SW 1271 (cell line): ENCODE measurements at places on chromosomes 2 and 18.

GRCh38 chr2:119668546-119668945 is 10.5 kb upstream of the TMEM177 start:
- DNase-seq = no peak

DNA sequence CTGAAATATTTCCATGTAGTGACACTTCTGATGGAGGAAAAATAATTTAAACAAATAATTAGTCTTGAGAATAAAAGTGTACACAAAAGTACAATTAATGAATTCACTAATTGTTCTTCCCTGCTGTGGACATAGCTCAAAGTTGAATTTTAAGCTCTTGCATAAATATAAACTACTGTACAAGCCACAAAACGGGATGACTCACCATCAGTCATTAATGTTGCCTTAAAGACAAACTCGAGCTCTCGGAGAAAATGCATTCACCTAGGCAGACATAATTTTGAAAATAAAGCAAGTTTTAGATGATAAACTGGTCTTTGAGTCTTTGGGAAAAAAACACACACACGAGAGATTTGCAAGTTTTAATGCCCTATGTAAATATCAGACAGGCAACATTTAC is 436.4 kb downstream of the ZNF521 start:
- no peak for DNase-seq

- DNase-seq = no peak
These were observed 16.6 kb downstream of the SP110 start for GRCh38 chr2:230203110-230203676.

GRCh38 chr2:88711897-88712296 is 20.4 kb downstream of the RPIA start:
- DNase-seq = no peak

GRCh38 chr18:24190590-24190989 is 51.7 kb downstream of the CABYR start:
- DNase-seq = no peak

GRCh38 chr2:58562276-58562675 is 321.2 kb upstream of the FANCL start:
- DNase-seq = no peak

GRCh38 chr2:33531549-33532059 is 55.2 kb downstream of the RASGRP3 start:
- DNase-seq = no peak

DNA sequence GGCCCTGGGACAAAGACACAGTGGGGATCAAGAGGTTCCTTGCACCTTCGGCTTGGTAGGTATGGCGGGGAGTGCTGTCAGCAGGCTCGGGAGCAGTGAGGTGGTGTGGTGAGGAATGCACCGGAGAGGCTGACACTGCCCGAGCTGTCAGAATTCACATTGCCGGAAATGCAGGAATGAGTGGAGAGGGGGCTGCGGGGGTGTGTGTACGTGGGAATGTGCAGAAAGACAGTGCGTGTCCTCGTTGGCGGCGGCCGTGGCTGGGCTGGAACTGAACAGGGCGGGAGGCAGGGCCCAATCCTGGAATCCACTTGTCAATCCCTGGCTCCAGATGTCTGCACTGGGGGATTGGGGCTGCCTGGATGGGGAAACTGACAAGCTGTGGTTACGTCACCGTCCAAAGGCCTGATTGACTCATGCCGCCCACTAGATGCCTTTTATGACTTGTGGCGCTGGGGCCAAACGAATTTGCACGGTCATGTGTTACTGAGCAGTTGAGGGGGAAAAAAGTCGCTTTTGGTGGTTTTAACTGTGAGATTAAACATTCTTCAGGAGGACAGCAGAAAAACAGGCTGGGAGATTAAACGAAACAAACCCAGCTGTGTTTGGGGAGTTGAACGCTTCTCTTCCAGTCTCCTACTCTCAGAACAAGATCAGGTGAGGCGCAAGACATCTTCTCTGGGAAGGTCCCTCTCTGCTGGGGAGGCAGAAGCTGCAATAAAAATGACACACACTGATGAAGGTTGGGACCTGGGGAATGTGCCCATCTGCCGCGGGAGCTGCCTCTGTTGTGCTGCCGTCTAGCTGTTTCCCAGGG is 189.4 kb upstream of the GLI2 start:
- no peak for DNase-seq

DNA sequence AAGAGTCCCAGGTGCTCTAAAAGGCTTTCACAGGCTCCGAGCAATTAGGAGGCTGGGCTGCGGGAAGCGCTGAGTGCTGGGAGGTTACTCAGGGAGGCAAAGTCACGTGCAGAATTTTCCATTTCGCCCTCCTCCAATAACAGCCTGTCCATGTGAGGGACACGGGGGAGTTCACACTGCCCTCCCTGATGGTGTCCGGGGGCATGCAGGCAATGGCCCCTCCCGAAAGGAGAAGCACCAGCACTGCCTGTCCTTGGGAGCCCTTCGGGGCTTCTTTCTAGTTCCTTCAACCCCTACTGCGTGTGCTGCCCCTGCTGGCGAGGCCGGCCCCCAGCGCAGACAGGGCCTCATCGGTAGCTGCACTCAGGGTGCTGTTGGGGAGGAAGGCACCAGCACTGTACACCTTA is 63.1 kb upstream of the HPCAL1 start:
- DNase-seq = no peak

GRCh38 chr2:152038441-152038958 is 60.3 kb downstream of the CACNB4 start:
- no peak for DNase-seq

DNA sequence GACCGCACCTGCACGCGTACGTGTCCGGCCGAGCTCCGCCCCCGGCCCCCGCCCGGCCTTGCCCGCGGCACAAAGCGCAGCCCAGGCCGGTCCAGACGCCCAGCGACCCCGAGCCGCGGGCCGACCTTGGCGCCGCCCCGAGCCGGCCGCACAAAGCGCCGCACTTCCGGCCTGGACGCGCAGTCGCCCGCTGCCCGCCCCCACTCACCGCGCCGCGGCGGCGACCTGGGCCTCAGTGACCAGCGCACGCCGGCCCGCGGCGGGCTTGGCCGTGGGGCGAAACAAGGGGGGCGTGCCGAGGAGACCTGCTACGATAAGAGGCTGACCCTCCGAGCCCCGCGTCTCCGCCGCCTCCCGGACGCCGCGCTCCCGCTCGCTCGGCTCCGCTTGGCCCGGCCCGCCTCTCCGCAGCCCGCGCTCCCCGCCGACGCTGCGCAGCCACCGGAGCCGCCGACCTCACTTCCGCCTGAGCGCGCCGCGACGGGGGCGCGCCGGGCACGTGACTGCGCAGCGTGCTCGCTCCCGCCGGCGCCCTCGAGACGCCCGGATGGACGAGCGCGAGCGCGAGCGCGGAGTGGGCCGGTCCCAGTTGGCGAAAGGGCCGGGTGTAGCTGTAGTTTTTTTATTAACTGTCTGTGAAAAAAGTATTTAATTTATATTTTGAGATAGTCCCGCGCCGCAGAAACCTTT is at the start of gene FAM168B:
FAM168B (minus strand) TSS at position 455 of the 690 bp plus-strand sequence. CDS start 10,814 bp downstream, outside the sequence.
- DNase-seq = peak; percentile 60

DNA sequence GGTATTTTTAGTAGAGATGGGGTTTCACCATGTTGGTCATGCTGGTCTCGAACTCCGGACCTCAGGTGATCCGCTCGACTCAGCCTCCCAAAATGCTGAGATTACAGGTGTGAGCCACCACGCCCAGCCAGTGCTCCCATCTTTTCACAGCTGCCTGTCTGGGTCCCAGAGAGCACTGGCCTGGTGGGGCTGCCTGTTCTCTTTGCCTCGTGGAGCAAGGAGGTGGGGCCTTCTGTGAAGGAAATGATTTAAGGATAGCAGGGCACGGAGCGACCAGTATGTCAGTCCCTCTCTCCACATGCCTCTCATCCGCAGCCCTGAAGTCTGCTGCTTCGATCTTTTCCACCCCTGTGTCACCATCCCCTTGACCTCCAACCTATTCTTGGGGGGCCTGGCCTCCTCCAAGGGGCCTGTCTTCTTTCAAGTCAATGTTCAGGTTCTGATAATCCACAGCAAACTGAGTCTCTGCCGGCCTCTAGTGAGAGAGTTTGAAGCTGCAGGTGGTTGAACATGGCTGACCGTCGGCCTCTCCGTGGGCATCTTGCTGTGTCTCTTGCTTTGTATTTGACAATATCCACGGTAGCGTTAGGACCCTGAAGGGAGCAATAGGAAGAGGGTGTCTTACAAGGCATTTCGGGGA is 28.2 kb upstream of the GIGYF2 start:
- no peak for DNase-seq

DNA sequence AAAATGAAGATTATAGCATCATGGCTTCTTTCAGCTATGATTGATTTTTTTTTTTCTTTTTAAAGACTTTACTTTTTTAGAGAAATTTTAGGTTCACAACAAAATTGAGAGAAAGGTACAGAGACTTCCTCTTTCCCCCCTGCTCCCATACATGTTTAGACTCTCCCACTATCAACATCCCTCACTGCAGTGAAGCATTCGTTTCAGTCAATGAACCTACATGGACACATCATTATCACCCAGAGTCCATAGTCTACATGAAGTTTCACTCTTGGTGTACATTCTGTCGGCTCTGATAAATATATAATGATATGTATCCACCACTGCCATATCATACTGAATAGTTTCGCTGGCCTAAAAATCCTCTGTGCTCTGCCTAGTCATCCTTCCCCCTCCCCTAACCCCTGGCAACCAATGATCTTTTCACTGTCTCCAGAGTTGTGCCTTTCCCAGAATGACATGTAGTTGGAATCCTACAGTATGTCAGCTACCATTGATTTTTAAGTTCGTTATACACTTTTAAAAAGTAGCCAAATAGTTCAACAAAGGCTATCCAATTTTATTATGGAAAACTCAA is 86.8 kb downstream of the GPD2 start:
- DNase-seq = no peak

DNA sequence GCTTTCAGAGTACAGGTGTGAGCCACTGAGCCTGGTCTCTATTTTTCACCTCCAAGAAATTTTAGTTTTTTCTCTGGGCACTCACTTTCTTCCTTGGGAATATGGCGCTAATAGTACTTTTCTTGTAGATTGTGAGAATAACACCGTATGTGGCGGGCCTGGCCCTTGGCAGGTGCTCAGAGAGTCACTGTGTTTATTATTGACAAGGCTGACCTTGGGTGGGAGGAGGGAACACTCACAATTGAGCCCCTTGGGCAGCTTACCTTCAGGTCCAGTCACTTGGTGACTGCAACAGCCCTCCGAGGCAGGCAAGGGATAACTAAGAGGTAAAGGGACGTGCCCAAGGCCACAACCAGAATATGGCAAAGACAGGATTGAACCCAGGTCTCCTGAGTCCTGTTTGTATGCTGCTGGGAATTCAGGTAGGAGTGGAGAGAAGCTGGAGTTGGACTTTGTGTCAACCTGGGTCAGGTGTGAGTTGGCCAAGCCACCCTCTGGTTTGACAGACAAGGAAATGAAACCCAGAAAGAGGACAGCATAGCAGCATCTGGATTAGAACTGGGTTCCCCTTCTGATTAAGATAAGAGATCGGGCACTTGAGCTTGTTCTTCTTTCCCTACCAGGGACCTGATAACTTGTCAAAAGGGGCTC is 2.8 kb upstream of the STK25 start:
- DNase-seq = no peak

- no peak for DNase-seq
These were observed 629.9 kb upstream of the ACVR2A start for GRCh38 chr2:147214914-147215313.

GRCh38 chr2:202718614-202719013 is 83.8 kb downstream of the FAM117B start:
- DNase-seq = peak; percentile 11

- no peak for DNase-seq
These were observed 33.8 kb upstream of the POU3F3 start for GRCh38 chr2:104820126-104820525.

DNA sequence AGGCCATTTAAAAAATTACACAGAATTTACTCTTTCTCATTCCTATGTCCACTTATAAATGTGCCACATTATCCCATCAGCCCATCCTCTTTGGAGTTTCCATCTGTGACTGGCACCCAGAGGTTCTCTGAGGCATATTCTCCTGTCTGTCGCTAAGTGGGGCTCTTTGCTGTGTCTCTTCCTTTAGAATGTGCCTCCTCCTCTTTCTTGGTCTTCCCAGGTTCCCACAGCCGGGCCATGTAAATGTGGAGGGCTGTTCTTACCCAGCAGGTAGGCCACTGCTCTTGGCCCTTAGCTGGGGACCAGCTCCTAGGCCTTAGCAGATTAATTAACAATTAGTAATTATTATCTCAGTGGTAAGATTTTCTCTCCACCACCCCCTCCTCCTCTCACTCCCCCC is 167.0 kb downstream of the INSIG2 start:
- no peak for DNase-seq

DNA sequence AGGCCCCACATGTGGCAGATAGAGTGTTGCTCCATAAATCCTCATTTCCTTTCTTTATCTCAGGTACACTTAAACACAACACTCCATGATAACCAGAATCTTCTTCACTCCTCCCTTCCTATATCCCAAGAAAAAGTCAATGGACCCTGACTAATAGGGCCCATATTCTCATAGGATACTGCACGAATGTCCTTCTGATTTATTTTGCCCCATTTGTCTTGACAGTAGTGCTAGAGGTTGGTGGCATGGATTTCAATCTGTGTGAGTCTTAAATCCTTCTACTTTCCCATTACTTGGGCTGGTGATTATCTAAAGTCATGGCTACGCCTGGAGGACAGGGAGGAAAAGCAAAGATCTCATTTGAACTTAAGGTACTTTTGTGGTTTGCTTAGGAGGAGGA is 156.0 kb downstream of the ACOXL start:
- no peak for DNase-seq

DNA sequence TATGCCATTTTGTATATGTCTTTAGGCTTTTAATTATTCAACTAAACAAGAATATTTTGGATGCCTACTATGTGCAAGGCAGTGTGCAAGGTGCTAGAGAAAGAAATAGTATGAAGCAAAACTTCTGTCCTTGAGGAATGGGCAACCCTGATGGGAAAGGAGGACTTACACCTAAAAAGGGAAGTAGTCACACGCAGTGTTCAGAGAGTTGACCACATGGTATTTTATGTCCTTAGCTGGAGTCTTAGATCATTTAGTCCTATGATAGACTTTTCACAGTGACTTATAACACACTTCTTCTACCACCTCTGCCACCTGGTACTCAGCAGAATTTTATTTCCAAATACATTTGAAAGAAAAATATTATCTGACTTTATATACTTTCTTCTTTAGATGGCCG is 291.6 kb downstream of the PLCL1 start:
- no peak for DNase-seq

DNA sequence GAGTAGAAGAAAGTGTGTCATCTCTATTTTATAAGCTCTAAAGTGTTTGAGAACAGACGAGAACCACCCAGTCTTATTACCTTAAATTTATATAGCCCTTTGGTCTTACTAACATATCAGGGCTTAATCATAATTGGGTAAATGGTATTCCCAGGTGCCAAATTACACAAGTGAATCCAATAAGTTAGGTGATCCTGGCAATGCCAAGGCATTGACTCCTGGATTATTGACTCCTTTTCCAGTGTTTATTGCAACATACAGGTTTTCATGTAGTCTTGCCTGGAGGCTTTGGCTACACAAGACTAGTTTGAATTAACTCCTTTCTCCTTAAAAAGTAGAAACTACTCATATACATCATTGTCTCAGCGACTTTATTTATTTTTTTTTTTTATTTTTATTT is 59.7 kb upstream of the MAPRE2 start:
- DNase-seq = no peak

GRCh38 chr2:64837116-64837731 is 152.0 kb upstream of the SLC1A4 start:
- no peak for DNase-seq
